Stimulated activated CD4-positive, alpha-beta T cell treated with anti-CD3 and anti-CD28 coated beads, TNF-alpha, amount 100 ng/mL, for 1 hour (primary cell): ENCODE measurements at places on chromosomes 11 and 22.

GRCh38 chr22:26702906-26703830 is 45.8 kb downstream of the MIAT start:
- DNase-seq: no peak

DNA sequence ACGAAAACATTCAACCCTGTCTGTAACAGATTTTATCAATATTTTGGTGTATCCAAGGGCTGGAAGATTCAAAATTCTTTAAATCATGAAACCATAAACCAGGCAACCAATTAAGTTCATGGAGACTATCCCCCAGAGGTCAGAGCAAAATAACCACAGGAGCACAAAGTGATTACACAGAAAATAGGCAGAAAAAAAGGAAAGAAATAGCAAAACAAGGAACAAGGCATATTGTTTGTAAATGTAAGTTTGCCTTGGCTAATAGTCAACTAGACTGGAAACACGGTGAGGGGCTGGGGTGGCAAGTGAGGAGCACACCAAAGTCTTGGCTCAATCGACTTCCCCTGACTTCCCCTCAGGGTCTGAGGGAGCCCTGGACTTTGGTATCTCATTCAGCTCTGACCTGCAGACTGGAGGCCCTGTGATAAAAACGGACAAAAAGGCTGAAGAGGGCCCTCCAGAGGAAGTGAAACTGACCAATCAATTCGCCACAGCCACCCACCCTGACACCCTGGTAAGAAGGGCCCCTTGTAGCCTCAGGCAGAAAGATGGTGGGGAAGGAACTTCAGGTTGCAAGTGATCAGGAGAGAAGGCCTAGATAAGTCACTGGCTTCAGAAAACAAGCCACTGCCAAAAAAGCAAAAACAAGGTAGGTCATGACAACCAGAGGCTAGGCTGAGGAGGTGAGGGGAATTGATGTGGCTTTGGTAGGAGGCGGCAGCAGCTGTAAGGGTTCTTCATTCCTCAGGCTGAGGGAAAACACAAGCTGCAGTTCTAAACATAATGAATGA is 1.8 kb downstream of the SIK3 start:
- no peak for DNase-seq

- DNase-seq: no peak
Measured at GRCh38 chr22:21043860-21044535, 1.7 kb upstream of the LRRC74B start.

GRCh38 chr11:45935349-45936064 is 13.1 kb downstream of the LARGE2 start:
- no peak for DNase-seq

DNA sequence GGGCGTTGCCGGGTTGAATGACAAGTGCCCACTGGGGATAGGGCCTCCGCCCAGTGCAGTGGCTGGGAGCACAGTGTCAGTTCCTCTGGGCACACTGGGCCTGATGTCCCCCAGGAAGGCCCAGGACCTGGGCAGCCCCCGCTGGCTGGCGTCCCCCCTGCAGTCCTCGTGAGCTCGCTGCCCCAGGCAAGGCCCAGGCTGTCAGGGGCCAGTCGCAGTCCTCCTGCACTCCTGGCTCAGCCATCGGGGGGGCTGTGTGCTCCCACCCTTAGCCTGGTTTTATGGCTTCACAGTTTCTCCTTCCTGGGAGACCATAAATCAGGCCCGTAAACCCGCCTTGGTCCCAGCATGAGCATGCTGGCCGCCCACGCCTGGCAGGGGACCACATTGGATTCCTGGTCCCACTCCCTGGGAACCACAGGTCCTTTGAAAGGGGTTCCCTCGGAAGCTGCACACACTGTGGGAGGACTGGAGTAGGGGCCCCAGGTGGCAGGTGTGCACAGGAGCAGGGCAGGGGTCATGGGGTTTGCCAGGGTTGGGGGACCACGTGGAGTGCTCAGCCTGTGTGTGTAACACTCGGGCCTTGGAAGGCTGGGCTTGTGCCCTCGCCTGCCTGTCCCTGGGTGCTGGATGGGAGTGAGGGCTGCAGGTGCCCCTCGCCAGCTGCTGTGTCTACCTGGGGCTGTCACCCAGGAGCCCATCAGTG is 113.6 kb downstream of the KCNQ1OT1 start:
- no peak for DNase-seq
